ENCODE measurements at places on chromosomes 5 and 9. TPM values are rescaled to one million over a fixed set of nuclear protein-coding genes. Genes with fewer than 3 reads are reported as not detected.
A peak's percentile ranks its signal among the peaks of the same experiment; 100 is the strongest.

AK3 gene
- total RNA-seq, result 65.5 TPM

GRCh38 chr5:137366526-137366925 lies 132.6 kb downstream of the SPOCK1 start:
- DNase-seq, result no peak

- no peak for DNase-seq
Observed at GRCh38 chr5:146173597-146173996, 8.9 kb downstream of the LARS1 start.

DNA sequence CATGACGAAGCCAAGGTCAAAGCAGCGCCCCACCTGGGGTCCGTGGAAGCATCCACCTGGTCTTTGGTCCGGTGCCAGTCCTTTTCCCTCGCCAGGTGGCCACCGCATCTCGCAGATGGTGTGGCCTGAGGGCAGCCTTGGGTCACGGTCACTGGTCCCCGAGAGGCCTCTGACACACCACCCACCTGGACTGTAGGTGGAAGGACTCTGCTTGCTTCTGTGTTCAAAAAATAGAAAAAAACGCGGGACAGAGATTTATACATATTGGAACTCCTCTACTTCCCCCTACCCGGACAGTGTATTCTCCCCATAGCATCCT lies 466 bp upstream of the TTC39B start:
- no peak for DNase-seq

DNA sequence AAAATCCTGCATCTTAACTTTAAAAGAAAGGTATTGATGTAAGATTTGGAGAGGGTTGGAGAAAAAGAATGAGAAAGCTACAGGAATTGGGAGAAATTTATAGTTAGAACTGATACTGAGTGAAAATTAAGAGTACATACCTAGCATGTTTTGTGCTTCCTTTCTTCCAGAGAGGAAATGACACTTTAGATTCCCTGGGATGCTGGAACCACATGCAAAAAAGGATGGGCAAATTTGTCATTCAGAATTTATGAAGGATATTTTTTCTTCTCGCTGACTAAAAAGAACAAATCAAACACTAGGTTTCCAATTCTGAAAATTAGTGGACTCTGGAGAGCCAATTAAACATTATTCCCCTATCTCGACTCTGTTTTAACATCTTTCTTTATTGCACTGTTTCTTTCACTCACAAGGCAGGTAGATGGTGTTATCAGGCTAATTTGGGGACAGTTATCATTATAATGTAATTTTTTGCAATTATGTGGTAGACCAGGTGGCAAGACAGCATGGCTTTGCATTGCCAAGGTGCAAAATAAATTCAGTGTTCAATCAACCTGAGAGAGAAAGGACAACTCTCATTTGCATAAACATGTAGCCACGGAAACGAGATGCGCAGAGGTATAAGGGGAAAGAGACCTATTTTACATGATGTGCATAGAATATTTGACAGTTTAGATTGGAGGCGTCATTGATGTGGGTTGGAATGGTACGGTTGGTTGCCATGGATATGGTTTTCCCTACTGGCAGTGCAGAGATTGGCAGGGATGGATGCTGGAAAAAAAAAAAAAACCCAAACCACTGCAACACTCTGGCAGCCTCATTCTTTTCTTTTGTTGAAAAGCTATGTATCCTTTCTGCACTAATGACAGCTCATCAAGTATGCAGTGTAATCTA lies 320.4 kb upstream of the CCNH start:
- DNase-seq, result no peak

- DNase-seq, result peak; percentile 55
Observed at GRCh38 chr5:123673107-123673506, 161.1 kb downstream of the CSNK1G3 start.

GRCh38 chr5:34589832-34590231 lies 66.3 kb upstream of the RAI14 start:
- DNase-seq, result no peak

- no peak for DNase-seq
Observed at GRCh38 chr5:181207214-181207959, 2.4 kb upstream of the TRIM7 start.

DNA sequence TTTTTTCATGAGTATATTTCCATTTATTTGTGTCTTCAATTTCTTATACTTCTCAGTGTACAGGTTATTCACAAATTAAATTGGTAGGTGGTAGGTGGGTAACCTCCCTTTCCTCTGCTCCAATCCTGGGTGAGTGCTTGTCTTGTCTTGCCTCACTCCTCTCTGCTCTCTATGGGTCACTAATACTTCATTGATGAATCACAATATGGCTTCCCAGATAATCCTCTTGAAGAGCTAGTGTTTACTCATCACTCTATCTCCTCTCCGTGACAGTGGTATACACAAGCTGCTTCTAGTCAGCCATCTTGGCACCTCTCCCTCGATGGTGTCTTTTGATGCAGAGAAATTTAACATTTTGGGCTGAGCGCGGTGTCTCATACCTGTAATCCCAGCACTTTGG lies 331.8 kb upstream of the NMUR2 start:
- no peak for DNase-seq

- DNase-seq, result no peak
Observed at GRCh38 chr9:82989929-82990328, 73.0 kb downstream of the RASEF start.

- DNase-seq, result no peak
Observed at GRCh38 chr9:25709941-25710340, 31.7 kb upstream of the TUSC1 start.

DNA sequence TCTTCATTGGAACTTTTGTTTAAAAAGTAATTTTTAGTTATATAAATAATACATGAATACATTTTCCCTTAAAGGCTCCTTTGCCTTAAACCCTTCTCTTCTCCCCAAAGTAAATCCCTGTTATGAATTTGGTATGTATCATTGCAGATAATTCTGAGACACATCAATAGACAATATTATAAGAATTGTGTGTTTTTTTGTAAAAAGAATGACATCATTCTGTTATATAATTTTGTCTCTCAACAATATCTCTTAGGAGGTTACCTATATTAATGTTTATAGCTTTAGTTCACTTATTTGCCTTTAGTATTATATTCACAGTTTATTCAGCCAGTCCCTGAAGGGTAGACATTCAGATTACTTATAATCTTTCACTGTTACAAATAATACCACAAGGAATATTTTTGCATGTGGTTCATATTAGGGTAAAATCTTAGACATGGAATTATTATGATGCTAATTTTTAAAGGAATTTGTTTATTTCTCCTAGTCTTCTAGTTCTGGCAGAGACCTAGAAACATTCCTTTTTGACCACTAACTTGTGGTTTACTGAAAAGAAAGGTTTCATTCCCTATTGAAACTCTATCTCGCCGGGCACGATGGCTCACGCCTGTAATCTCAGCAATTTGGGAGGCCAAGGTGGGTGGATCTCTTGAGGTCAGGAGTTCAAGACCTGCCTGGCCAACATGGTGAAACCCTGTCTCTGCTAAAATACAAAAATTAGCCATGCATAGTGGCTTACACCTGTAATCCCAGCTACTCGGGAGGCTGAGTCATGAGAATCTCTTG lies 105.6 kb downstream of the KCTD16 start:
- no peak for DNase-seq

DNA sequence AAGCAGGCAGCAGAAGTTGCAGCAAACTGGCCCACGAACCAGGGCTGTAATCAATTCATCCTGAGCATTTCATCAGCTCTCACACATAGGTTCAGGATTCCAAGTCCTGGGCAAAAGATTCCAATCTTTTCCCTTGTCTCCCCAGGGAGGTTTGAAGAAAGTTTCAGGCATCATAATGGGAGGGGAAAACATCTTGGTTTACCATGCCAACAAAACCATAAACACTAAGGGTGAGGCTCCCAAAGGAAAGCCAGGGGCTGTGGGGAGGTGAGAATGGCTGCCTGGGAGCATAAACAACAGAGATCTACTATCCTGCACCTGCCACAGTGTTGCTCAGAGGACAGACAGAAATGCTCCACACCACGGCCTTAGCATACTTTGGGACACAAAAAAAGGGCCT lies 94.6 kb downstream of the SH3TC2 start:
- no peak for DNase-seq

SMIM33 gene
- total RNA-seq, result not detected

- DNase-seq, result no peak
Observed at GRCh38 chr5:54785729-54786591, 199.4 kb downstream of the ESM1 start.

All from kidney epithelial cell (primary cell).